Right forelimb (tissue), 1 donor: ENCODE measurements at places on chromosomes 3 and 15.

GRCh38 chr3:46062679-46063078, 35.4 kb upstream of the XCR1 start:
- no peak for DNase-seq

GRCh38 chr3:188720215-188720614, 451.6 kb upstream of the TPRG1 start:
- DNase-seq = no peak

DNA sequence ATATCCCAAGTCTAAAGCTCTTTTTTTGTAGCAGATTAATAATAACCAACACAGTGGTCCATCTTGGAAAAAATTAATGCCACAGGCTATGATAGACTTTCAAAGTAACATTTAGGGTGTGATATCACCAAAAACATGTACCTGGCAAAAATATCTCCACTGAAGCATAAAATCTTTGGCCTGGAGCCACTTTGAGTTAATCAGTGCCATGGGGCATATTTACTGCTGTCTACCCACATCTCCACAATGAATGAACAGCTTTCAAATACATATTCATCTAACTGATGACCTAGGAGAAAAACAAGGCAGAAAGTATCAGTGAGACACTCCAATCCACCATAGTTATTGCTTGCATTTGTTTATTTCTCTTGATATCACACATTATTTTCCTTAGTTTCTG, 296.0 kb upstream of the MDFIC2 start:
- no peak for DNase-seq

- DNase-seq = no peak
Observed at GRCh38 chr3:192880313-192880712, 37.3 kb downstream of the MB21D2 start.

GRCh38 chr15:70159713-70160009, 61.9 kb upstream of the TLE3 start:
- no peak for DNase-seq

- DNase-seq = peak; percentile 34
Observed at GRCh38 chr3:43031485-43031884, 52.4 kb downstream of the GASK1A start.

DNA sequence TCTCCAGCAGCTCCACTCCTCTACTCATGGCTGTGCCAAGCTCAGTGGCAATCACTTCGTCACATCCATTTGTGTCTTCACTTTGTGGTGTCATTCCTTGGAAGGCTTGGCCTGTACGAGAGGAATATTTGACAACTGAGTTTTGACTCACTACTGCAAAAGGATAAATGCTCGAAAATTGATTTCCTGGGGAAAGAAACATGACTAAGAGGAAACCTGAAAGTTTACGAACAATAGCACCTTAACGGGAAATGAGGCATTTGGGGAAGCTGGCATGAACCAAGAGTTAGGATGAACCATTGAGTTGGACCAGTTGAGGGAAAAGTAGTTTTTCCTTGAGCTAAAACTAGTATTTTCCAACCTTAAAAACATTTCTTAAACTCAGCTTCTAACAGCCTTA, 74.2 kb upstream of the ABHD17C start:
- DNase-seq = no peak

DNA sequence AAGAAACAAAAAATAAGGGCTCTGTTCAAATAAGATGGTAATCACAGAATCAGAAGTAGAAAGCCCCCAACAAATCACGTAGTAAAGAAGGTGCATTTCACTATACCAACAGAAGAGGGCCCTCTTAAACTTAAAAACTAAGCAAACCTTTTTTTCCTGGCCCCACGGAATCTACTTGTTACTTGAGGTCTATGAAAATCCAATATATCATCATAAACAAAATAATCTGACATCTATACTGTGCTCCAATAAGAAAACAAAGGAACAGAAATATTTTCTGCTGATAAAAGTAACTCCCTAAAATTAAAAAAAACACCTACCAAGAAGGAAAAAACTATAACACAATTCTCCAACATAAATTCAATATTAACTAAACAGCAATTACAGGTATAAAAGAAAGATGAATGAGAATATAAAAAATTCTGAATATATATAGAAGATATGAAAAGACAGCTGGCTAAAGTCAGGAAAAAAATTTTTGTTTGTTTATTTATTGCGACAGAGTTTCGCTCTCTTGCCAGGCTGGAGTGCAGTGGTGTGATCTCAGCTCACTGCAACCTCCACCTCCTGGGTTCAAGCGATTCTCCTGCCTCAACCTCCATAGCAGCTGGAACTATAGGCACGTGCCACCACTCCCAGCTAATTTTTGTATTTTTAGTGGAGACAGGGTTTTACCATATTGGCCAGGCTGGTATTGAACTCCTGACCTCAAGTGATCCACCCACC, 81.8 kb downstream of the CLASP2 start:
- no peak for DNase-seq

DNA sequence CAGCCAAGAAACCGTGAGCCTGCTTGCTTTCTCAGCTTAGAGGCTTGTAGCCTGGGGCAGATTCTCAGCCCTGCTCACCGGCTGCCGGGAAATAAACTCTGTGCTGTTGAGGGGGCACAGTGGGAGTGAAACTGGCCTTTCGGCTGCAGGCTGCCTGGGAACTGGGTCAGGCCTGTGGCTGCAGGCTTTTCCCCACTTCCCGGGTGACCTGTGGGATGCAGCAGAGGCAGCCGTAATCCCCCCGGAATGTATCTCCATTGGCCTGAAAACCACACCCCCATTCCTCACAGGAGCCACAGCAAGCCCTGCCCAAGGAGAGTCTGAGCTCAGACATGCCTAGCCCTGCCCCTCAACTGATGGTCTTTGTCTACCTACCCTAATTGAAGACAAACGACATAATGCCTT, 110.9 kb downstream of the STXBP5L start:
- no peak for DNase-seq

DNA sequence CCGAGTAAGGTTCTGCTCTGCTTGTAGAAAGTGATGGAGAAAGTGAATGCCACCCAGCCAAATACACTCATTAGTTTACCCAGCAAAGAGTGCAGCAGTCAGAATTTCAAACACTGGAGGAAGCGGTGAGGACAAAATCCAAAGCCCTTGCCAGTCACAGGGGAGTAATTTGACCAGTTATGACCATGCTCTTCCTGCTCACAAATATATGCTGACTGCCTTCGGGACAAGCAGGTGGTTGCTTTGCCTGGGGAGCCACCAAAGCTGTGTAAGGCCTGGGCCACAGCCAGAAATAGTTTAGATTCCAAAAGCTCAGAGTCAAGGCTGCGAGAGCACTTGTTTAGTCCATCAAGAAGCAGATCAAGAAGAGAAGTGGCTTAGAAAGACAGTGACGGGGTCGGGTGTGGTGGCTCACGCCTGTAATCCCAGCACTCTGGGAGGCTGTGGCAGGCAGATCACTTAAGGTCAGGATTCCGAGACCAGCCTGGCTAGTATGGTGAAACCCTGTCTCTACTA, 51.0 kb upstream of the ATP13A3 start:
- DNase-seq = no peak

- no peak for DNase-seq
Observed at GRCh38 chr15:35117543-35118265, 32.6 kb upstream of the NANOGP8 start.

GRCh38 chr15:56957812-56958406, 39.5 kb downstream of the TCF12 start:
- DNase-seq = no peak

GRCh38 chr15:74541494-74542165, 610 bp downstream of the ARID3B start:
- peak; percentile 43 for DNase-seq

DNA sequence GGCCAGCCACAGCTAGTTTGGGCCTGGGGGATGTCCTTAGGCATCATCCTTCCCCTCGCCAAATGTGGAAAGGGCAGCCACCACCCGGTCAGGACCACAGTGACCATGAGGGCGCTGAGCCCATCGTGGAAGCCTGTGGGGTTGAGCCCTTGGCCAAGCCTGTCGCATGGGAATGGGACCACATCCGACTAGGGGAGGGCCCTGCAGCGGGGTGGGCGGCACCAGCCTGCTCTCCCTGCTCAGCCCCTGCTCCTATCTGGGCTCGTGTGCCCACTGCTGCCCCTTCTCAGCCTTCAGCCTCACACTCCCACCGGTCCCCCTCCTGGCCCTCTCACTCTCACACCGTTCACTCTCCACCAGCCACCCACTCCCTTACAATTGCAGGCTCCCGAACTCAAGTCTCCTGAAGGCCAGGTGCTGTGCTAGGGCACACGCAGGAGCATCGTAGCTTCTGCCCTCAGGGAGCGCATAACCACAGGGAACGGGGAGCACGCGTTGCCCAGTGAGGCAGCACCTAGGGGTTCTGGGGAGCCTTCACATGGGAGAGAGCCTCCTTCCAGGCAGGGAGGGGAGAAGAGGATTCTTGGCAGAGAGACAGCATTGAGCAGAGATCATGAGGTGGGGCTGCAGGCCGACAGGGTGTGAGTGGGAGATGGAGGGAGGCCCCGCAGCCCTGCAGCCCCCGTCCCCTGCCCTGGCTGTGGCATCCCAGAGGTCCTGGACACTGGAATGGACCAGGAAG, 26.1 kb downstream of the LOXL1 start:
- no peak for DNase-seq

GRCh38 chr3:126373682-126374601, 16.7 kb upstream of the KLF15 start:
- no peak for DNase-seq

DNA sequence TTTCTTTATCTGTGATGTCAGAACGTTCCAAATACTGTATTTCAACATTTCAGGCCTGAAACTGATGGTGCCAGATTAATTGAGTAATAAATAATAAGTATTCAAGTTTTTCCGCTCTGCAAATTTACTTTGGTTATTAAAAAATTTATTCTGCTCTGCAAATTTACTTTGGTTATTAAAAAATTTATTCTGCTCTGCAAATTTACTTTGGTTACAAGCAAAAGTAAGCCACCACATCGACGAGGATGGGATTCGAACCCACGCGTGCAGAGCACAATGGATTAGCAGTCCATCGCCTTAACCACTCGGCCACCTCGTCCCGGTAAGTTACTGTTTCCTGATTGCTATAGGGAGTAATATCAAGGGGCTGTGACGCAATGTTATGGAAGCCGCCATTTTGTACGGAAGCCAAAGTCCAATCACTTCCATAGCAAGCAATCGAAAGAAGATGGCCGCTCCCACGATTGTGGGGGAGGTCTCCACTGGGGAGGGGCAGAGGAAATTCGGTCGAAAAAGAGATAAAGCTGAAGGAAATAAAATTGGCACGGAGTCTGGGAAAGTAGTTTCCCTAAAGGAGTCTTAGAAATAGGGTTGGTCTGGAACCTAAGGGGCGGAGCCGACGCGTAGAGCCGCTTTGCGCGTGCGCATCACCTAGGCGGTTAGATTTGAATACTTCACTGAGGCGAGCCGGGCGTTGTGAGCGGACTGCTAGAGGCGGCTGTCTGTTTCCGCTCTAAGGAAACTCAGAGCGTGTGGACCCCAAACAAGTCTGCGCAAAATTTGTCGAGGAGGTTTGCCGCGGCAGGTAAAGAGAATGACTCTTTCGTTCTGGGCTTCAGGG, at the start of gene KNL1:
KNL1 (plus strand) TSS at position 662 of the 841 bp plus-strand sequence. CDS start 8,683 bp downstream, outside the sequence.
- peak; percentile 99 for DNase-seq

GRCh38 chr15:44659056-44659455, 4.4 kb downstream of the SPG11 start:
- DNase-seq = no peak

DNA sequence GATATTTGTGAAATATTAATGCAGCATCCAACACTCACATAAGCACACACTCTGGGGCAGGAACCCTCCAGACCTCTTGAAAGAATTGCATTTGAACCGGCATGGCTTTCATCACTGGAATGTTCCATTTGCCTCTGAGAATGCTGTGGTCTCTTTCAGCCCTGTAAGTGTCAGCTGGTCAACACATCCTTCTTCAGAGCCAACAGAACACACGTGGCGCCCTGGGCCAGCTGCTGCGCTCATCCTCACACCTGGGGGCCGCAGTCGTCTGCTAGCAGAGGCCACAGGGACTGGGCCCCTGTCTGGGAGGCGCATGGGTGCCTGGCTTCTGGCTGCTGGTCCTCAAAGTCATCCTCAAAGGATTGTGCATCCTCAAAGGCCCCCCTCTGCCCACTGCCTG, 71.4 kb upstream of the HERC1 start:
- no peak for DNase-seq

DNA sequence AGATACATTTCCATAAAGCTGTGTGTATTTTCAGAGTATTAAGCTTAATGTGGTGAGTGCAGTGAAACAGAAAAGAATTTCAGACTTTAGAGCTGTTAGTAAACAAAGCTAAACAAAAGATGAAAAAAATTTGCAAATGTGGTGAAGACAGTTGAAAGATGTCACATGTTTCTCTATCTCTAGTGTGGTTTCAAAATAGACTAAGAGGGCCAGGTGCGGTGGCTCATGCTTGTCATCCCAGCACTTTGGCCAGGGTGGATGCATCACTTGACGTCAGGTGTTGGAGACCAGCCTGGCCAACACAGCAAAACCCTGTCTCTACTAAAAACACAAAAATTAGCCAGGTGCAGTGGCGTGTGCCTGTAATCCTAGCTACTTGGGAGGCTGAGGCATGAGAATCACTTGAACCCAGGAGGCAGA, 466.0 kb upstream of the NR2F2 start:
- no peak for DNase-seq

- no peak for DNase-seq
Observed at GRCh38 chr3:25849641-25850385, 59.9 kb downstream of the OXSM start.

DNA sequence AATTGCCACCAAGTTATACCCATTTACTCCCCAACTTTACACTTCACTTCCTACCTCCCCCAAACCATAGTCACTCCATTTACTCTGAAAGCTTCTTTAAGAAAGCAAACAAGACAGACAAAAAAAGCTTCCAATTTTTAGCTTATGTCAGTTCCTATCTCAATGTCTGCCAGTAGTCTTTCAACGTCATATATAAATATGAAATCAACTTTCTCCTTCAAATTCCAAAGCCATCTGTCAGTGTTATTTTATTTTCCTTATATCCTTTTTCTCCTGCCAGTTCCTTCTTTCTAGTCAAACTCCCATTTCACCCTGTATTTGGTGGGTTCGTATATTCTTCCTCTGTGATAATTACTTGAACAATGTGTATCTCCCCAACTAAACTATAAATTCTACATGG, 85.8 kb upstream of the CMC1 start:
- no peak for DNase-seq

- no peak for DNase-seq
Observed at GRCh38 chr3:178343433-178344038, 192.7 kb upstream of the KCNMB2 start.

DNA sequence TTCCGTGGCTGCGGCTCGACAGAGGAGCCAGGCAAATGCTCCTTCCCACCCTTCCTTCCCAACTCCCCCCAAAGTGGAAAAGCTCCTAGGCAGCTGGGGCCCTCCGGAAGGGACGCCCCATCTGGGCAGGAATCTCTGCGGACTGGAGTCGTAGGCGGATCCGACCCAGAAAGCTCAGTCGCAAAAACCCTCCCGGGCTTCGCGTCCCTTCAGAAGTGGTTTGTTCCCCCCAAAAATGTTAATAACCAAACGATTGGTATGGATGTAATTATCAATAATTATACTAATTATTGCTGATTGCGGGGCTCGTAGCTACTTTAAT, 3.8 kb downstream of the RNU6-1 start:
- no peak for DNase-seq

- no peak for DNase-seq
Observed at GRCh38 chr3:94596887-94597566, 534.2 kb downstream of the NSUN3 start.
